Anterior cingulate cortex (tissue), 58 donors: ENCODE measurements at places on chromosomes 1 and 21.

GRCh38 chr1:88237058-88237457 is 447.0 kb upstream of the PKN2 start:
- DNase-seq = no peak

- DNase-seq = no peak
Measured at GRCh38 chr1:173149887-173150286, 57.2 kb downstream of the TNFSF4 start.

GRCh38 chr1:53182716-53183094 is 13.9 kb upstream of the CPT2 start:
- DNase-seq = no peak

DNA sequence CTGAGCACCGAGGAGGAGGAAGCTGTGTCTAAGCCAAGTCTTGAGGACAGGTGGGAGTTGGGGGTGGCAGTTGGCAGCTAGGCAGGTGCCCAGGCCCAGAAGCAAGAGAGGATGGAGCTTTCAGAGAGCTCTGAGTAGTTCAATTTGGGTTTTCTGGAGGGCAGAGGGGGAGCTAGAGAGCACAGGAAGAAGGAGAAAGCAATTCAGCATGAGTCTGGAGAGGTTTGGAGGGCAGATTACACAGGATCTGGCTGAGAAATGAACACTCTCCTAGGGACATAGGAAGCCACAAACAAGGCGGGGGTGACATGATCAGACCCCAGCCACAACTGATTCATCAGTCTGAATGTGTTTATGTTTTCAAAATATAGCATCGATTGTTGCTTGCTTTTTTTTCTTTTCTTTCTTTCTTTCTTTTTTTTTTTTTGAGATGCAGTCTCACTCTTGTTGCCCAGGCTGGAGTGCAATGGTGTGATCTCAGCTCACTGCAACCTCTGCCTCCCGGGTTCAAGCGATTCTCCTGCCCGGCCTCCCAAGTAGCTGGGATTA is 23.8 kb downstream of the PTPRF start:
- no peak for DNase-seq

DNA sequence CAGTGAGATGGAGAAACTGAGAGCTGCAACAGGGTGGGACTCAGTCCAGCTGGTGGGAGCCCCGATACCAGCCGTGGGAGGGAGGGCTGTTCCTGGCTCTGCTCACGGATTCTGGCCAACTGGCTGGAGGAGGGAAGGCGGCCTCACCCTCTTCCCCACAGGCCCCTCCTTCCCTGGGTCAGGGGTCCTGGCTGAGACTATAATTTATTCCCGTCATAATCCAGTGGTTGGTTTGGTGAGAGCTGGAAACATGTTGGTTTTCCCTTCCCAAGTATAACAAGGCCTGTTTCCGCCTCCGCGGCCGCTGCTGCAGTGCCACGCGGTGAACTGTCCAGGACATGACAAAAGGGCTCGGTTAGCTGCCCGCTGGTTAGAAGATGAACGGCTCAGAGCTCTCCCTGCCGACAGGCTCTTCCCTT is 10.0 kb downstream of the PTPRF start:
- DNase-seq = peak; percentile 28

- DNase-seq = no peak
Measured at GRCh38 chr1:31111290-31111951, 45.9 kb upstream of the PUM1 start.

DNA sequence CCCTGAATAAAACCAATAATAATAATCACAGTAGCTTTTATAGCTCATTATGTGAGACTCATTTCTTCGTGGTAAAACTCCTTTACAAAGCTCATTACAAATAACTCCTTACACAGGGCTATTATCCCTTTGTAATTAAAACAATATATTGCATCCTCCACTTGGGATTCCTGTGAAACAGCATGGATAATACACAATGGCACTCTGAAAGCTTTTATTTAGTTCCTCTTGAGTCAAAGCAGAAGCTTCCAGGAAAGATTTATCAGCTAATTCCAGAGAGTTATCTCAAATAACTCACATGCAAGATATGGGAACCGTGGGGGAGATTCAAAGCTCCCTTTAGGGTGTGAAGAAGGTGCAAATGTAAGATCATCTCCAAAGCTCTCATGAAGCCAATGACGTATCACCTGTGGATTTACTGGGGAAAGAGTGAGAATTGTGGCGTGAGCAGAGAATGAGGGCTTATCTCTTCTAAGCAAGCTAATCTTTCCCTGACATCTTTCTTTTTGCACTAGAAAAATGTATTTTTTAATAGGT is 60.4 kb upstream of the GJA5 start:
- no peak for DNase-seq

DNA sequence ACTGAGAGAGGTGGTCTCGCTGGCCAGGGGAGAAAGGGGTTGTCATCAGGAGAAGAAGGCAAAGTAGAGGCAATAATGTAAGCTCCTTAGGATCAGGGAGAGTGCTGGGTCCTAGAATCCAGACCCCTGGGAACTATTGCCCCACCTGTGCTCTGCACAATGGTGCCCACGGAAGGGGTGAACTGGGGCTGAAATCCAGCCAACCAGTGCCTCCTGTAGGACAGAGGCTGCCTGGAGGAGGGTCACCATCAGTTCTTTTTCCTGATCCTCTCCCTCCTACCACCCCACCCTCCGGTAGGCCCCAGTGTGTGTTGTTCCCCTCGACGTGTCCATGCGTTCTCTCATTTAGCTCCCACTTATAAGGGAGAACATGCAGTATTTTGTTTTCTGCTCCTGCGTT is 52.9 kb upstream of the ATP2B4 start:
- no peak for DNase-seq

DNA sequence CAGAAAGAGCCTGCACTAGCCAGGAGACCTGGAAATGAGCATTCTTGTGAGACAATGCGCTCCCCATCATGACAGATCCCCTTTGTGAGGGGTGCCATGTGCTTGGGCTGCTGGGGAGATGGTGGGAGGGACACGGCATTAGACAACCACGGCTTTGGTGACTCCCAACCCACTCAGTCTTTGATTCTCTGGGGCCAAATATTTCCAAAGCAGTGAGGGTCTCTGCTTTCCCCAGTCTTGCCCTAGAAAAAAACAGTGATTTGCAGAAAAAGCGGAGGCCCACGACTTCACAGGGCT is 10.2 kb downstream of the SLC45A3 start:
- DNase-seq = no peak

GRCh38 chr1:109910963-109911798 is 532 bp downstream of the CSF1 start:
- no peak for DNase-seq

DNA sequence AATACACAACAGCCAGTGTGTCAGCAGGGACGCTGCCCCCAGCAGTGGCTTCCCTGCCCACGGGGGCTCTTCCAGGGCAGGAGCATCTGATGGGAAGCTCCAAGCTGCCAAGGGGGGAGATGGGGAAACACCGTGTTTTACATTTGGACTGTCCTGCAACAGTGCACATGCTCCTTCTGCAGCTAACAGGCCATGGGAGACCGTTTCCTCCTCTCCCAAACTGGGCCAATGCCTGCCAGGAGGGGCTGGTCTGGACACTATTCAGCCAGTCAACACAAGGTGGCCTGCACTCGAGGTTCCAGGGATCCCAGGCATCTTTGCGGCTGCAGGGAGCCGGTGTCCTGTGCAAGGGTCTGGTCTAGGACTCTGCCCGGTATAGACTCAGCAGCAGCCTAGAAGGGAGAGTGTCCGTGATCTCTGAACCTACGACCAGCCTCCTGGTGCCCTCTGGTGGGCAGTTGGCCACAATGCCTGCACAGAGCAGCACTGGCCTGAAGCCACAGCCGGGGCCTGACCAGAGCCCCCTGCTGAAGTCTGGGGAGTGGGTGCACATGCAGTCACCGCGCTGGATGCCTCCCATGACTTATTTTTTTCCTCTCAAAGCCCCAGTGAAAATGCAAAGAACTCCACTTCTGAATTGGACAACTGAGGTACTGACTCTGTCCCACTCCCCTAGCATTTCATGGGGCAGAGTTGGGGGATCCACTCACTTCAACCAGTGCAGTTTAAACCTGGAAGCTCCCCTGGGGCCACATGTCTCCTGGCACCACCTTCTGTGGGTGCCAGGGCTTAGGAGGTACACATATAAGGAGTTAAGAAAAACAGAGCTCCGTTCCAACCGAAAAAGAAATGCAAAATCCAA is 33.3 kb downstream of the RCC2 start:
- DNase-seq = peak; percentile 21

- DNase-seq = no peak
Measured at GRCh38 chr1:169514566-169515270, 29.0 kb upstream of the SLC19A2 start.

DNA sequence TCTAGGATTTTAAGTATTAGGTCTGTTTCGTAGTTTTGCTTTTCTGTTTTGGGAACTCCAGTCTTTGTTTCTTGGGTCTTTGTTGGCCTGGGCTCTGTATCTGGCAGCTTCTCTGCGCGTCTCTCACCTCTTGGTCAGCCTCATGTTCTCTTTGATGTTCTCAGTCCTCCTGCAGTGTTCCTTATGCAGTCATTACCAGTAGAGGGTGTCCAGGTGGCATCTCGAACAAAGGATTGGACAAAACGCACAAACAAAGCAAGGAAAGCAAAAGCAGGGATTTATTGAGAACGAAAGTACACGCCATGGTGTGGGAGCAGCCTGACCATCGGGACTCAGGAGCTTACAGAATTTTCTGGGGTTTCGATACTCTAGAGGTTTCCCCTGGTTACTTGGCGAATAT is 133.7 kb upstream of the COL6A1 start:
- DNase-seq = no peak

DNA sequence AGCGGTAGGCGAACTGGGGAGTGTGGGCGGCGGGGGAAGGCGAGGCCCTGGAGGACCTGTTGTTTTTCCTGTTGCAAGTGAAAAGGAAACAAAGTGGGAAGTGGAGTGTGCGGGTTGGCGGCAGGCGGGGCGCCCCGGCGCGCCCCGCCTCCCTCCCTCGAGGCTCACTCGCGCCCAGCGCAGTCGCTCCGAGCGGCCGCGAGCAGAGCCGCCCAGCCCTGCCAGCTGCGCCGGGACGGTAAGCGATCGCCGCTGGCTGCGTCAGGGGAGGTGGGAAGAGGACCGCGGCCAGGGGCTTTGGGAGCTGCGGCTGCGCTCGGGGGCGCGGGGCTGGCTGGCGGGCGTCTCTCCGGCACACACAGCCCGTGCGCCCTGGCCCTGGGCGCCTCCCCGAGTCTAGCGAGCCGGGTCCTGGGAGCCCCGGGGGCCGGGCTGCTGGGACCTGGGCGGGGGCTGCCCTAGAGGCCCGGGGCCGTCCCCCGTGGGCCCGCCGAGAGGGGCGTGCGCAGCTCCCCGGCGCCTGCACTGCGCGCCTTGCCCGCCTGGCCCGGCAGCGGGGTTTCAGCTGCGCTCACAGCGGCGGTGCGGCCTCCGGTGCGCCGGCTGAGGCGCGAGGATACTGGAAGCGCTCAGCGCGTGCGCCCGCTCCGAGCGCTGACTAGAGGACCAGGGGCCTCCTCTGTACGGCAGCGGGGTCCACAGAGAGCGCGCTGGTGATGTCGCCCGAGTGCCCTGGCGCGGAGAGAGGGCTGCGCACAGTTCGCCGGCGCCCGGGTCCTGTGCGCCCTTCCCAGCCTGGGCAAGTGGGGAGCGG is at the start of gene PIK3CD:
TSS of gene PIK3CD (plus strand) at position 167 of the 814 bp plus-strand sequence. CDS start 58,725 bp downstream, outside the sequence.
- no peak for DNase-seq

DNA sequence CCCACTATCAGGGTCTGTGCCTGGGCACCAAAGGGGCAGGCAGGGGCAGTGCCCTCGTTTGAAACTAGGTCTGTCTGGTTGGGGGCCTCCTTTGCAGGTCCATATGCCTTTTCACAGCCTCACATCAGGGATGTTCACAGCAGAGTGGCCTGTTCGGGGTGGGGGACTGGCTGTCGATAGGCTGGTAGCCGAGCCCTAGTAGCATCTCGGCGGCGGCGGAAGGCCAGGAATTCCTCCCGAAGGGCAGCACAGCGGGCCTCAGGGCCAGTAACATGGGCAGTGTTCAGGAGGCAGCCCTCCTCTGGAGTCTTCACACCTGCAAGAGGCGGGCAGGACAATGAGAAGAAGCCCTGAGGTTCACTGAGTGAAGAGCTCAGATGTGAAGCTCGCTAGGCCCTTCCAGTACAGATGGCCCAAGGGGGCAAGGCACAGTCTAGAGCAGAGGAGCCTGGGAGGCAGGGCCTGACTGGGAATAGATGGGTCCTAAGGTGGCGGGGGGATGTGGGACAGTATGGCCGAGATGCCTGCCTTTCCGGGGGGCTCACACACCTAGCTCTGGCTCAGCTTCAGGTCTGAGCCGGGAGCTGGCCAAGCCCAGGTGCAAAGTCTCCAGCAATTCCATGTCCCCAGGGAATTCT is 2.0 kb upstream of the TAGLN2 start:
- no peak for DNase-seq

DNA sequence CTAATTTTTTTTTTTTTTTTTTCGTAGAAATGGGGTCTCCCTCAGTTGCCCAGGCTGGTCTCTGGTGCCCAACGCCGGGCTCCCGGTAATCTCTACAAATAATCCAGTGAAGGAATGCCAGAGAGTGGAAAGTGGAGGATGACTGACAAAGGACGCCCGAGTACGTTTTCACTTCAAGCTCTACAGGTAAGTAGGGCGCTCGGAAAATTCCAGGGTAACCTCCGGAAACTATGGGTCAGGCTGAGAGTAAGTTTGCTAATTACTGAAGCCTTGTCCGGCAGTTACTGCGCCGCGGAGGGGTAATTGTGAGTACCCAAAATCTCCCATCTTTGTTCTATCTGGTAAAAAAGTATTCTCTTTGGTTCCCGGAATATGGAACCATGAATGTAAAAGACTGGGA is 1.8 kb upstream of the ZNF669 start:
- no peak for DNase-seq

DNA sequence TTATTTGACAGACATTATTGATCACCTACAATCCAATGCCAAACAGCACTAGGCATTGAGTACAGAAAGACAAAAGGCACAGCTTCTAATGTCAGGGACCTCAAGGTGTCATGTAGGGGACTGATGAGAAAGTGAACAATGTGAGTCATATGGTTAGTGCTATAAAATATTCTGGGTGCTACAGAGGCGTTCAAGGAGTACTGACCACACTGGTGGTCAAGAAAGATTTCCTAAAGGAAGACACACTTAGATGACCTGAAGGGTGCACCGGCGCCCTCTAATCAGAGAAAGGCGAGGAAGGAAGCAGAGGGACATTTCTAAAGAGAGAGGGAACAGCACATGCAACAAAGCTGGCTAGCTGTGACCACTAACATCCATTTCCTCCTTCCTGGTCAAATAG is 64.9 kb upstream of the F3 start:
- DNase-seq = no peak

- no peak for DNase-seq
Measured at GRCh38 chr1:206047271-206047670, 5.7 kb upstream of the RHEX start.

DNA sequence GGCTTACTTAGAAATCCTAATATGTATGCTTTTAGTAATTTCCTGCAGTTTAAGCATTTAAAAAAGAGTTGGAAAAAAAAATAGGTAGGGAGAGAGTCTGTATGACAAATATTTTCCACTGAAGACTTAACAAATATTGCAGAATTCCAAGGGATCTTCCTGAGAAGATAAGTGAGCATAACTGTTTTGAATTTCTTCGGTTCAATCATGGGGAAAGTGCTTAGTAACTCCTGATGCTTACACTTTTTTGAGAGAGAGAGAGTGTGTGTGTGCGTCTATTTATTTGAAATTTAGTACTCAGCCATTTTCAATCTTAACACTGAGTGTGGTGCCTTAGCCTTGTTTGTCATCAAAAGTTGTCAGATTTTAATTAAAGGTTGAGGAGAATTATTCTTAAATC is 18.5 kb downstream of the SON start:
- DNase-seq = no peak

- no peak for DNase-seq
Measured at GRCh38 chr1:197776351-197777105, 1.2 kb upstream of the DENND1B start.

GRCh38 chr1:225498549-225499136 is 70.8 kb upstream of the LBR start:
- no peak for DNase-seq

GRCh38 chr21:45866551-45866950 is 115.0 kb upstream of the COL6A1 start:
- no peak for DNase-seq

- DNase-seq = no peak
Measured at GRCh38 chr1:218817071-218817470, 356.6 kb upstream of the LYPLAL1 start.
